ENCODE measurements at places on chromosomes 11 and 22. TPM values are rescaled to one million over a fixed set of nuclear protein-coding genes. Genes with fewer than 3 reads are reported as not detected.
A peak's percentile ranks its signal among the peaks of the same experiment; 100 is the strongest.

The ACTN3 gene
- 0.33 TPM for total RNA-seq

The MOGAT2 gene
- not detected for total RNA-seq

The CRYBA4 gene
- not detected for total RNA-seq

The FLRT1 gene
- not detected for total RNA-seq

The ATG16L2 gene
- total RNA-seq, result 172 TPM

The PTGDR2 gene
- total RNA-seq, result 0.66 TPM

The OR6T1 gene
- not detected for total RNA-seq

The OR2AG1 gene
- total RNA-seq, result not detected

The SCUBE1 gene
- total RNA-seq, result 0.11 TPM

The BTG4 gene
- not detected for total RNA-seq

The MAP6 gene
- not detected for total RNA-seq

The PYGM gene
- 4.1 TPM for total RNA-seq

- H3K36me3 ChIP-seq, result peaks cover 6% of the 10 kb centered on the region
- peaks cover 77% of the 10 kb centered on the region for H3K4me1 ChIP-seq
- peak; percentile 67 for DNase-seq
- H3K4me3 ChIP-seq, result no peak overlapping the region
- no peaks in the 10 kb centered on the region for H3K27me3 ChIP-seq
- peak overlapping the region; percentile 90 for H3K27ac ChIP-seq
Measured at GRCh38 chr11:69055598-69056516, 7.1 kb downstream of the TPCN2 start.

DNA sequence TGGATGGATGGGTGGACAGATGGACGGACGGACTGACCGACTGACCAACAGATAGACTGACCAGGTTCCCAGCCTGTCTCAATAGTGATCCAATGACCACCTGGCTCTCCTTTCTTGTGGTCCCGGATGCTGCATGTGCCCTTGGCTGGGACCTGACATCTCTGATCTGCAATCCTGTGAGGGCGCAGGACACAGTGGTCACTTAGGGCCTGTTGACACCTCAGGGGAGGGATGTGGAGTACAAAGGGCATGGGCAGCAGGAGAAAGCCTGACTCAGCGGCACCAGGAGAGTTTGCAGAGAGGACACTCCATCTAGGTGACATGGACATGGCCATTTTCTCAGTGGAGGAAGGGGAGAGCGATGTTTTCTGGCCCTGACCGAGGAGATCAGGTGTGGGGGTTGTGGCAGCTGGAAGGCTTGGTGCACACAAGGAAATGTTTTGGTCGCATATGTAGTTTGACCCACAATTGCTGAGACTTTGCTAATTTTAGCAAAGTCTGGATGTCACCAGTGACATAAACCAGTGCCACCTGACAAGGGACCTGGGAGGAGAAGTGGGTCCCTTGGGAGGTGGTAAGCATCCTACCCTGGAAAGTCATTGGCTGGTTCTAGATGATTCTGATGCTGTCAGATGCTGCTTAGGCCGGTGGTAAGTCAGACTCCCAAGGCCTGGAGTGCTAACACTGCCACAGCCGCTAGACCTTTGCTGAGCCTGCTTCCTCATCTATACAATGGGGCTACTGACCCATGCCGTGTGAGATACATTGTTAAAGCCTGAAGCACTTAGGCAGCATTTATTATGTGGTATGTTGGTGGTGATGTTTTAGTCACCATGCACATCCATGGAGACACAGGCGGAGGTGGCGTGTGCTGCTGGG is 50.7 kb downstream of the CD82 start:
- H3K27ac ChIP-seq, result no peak overlapping the region
- H3K4me3 ChIP-seq, result no peak overlapping the region
- no peak for DNase-seq
- peaks cover 39% of the 10 kb centered on the region for H3K4me1 ChIP-seq
- no peaks in the 10 kb centered on the region for H3K27me3 ChIP-seq
- peaks cover 7% of the 10 kb centered on the region for H3K36me3 ChIP-seq

GRCh38 chr11:64369440-64370421 is 10.8 kb downstream of the RPS6KA4 start:
- H3K27ac ChIP-seq, result no peak overlapping the region
- DNase-seq, result no peak
- no peaks in the 10 kb centered on the region for H3K4me1 ChIP-seq
- peaks cover 38% of the 10 kb centered on the region for H3K36me3 ChIP-seq

DNA sequence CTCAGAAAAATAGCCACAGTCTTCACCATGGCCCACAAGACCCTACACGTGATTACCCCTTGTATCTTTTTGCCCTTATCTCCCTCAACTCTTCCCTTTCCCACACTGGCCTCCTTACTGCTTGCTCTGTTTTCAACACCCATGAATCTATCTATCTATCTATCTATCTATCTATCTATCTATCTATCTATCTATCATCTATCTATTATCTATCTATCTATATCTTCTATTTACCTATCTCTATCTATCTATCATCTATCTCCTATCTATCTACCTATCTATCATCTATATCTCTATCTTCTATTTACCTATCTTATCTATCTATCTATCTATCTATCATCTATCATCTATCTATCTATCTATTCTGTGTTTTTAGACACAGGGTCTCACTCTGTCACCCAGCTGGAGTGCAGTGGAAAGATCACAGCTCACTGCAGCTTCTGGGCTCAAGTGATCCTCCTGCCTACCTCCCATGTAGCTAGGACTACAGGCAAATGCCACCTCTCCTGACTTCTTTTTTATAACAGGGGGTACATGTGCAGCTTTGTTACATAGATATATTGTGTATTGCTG is 54.2 kb downstream of the CNTF start:
- no peak overlapping the region for H3K4me3 ChIP-seq
- DNase-seq, result no peak
- H3K27ac ChIP-seq, result no peak overlapping the region
- H3K4me1 ChIP-seq, result no peaks in the 10 kb centered on the region

- no peak overlapping the region for H3K4me3 ChIP-seq
- no peaks in the 10 kb centered on the region for H3K27me3 ChIP-seq
- no peaks in the 10 kb centered on the region for H3K36me3 ChIP-seq
- no peak for DNase-seq
- no peaks in the 10 kb centered on the region for H3K4me1 ChIP-seq
Measured at GRCh38 chr11:131186629-131187101, 183.8 kb upstream of the NTM start.

- no peak for DNase-seq
- H3K27me3 ChIP-seq, result no peaks in the 10 kb centered on the region
- H3K4me3 ChIP-seq, result no peak overlapping the region
- H3K4me1 ChIP-seq, result peaks cover 51% of the 10 kb centered on the region
- H3K27ac ChIP-seq, result no peak overlapping the region
Measured at GRCh38 chr22:22716136-22716665, 71.8 kb downstream of the GGTLC2 start.

DNA sequence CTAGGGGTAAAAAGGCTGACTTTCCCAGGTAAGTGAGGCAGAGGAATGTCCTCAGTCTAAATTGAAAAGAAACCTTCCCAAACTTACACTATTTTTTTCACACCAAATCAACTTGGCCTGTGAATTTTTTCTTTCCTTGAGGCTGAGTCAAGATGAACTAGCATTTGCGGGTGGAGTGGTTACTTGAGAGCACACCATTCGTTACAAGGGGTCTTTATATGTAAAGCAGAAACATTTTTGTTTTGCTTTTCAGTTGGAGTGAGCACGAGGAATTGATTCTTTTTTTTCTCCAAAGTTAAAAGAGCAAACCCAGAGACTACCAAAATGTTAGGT is 36.4 kb downstream of the MAML2 start:
- DNase-seq, result no peak
- no peaks in the 10 kb centered on the region for H3K27me3 ChIP-seq
- H3K4me3 ChIP-seq, result no peak overlapping the region
- H3K27ac ChIP-seq, result no peak overlapping the region
- no peaks in the 10 kb centered on the region for H3K36me3 ChIP-seq
- H3K4me1 ChIP-seq, result peaks cover 3% of the 10 kb centered on the region

- no peaks in the 10 kb centered on the region for H3K36me3 ChIP-seq
- H3K4me1 ChIP-seq, result peaks cover 6% of the 10 kb centered on the region
- DNase-seq, result no peak
- H3K4me3 ChIP-seq, result no peak overlapping the region
- H3K27ac ChIP-seq, result no peak overlapping the region
- H3K27me3 ChIP-seq, result no peaks in the 10 kb centered on the region
Measured at GRCh38 chr11:64536997-64537396, 54.0 kb upstream of the SLC22A12 start.

- H3K27ac ChIP-seq, result no peak overlapping the region
- H3K4me1 ChIP-seq, result peaks cover 25% of the 10 kb centered on the region
- H3K36me3 ChIP-seq, result peaks cover 33% of the 10 kb centered on the region
- DNase-seq, result no peak
- H3K27me3 ChIP-seq, result no peaks in the 10 kb centered on the region
Measured at GRCh38 chr11:65183201-65183891, 1.6 kb downstream of the CAPN1 start.

DNA sequence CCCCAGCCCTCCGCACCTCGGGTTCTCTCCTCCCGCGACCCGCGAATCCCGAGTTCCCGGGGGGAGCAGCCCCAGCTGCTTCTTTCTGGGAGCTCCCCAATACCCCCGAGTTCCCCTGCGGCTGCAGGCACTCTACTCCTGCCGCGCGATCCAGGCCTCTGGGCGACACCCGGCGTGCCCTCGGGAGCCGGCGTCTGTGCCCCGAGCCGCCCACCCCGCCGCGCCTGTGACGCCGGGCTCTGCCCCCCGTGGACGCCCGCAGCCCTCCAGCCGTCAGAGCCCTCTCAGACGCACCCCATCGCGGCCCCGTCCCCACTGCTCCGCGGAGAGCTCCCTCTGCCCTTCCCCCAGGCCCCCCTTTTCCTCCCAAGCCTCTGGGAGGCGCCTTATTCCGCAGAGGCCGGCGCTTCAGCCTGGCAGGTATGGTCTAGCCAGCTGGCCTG is 422 bp downstream of the GLB1L2 start:
- H3K36me3 ChIP-seq, result no peaks in the 10 kb centered on the region
- peak overlapping the region; percentile 47 for H3K4me3 ChIP-seq
- no peak for DNase-seq
- peaks cover 20% of the 10 kb centered on the region for H3K4me1 ChIP-seq
- no peak overlapping the region for H3K27ac ChIP-seq

GRCh38 chr22:29642694-29643093 is 39.3 kb downstream of the NF2 start:
- H3K36me3 ChIP-seq, result peaks cover 9% of the 10 kb centered on the region
- DNase-seq, result no peak
- H3K27ac ChIP-seq, result no peak overlapping the region
- no peaks in the 10 kb centered on the region for H3K27me3 ChIP-seq
- no peak overlapping the region for H3K4me3 ChIP-seq

DNA sequence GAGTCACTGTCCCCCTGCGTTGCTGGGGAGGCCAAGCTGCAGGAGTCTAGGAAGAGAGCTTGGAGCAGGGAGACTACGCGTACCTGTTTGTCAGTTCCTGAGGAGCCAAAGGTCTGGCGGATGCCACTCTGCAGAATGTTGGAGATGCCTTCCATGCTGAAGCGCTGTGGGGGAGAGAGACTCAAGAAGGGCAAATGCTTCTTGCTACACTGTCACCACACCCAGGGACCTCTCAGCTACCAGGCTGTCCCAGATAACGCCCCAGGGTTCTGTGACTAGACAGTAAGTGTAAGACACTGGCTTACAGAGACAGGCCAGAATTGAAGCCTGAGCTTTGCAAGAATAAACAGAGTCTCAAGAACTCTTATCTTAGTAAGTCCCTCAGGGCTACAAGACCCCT is 42.0 kb downstream of the FEZ1 start:
- no peak for DNase-seq
- no peaks in the 10 kb centered on the region for H3K4me1 ChIP-seq
- no peaks in the 10 kb centered on the region for H3K27me3 ChIP-seq
- H3K27ac ChIP-seq, result no peak overlapping the region

GRCh38 chr11:72072348-72072747 is 8.0 kb downstream of the NUMA1 start:
- peak overlapping the region; percentile 2 for H3K27ac ChIP-seq
- H3K27me3 ChIP-seq, result no peaks in the 10 kb centered on the region
- H3K4me3 ChIP-seq, result no peak overlapping the region
- no peak for DNase-seq
- peaks cover 34% of the 10 kb centered on the region for H3K4me1 ChIP-seq

GRCh38 chr22:36900880-36901279 is 12.5 kb upstream of the CSF2RB start:
- H3K27ac ChIP-seq, result no peak overlapping the region
- no peaks in the 10 kb centered on the region for H3K36me3 ChIP-seq
- no peak overlapping the region for H3K4me3 ChIP-seq

GRCh38 chr22:46129390-46130041 is 20.8 kb upstream of the PPARA start:
- H3K4me1 ChIP-seq, result peaks cover 17% of the 10 kb centered on the region
- H3K4me3 ChIP-seq, result peak overlapping the region; percentile 28
- no peak for DNase-seq
- no peaks in the 10 kb centered on the region for H3K27me3 ChIP-seq
- H3K36me3 ChIP-seq, result no peaks in the 10 kb centered on the region

- H3K27me3 ChIP-seq, result no peaks in the 10 kb centered on the region
- H3K4me3 ChIP-seq, result no peak overlapping the region
- no peaks in the 10 kb centered on the region for H3K36me3 ChIP-seq
- H3K4me1 ChIP-seq, result peaks cover 16% of the 10 kb centered on the region
- H3K27ac ChIP-seq, result no peak overlapping the region
Measured at GRCh38 chr11:86537541-86538222, 134.7 kb downstream of the ME3 start.

- no peaks in the 10 kb centered on the region for H3K27me3 ChIP-seq
- H3K27ac ChIP-seq, result no peak overlapping the region
Measured at GRCh38 chr22:27381552-27381951, 420.0 kb downstream of the MN1 start.

- no peaks in the 10 kb centered on the region for H3K27me3 ChIP-seq
- peaks cover 4% of the 10 kb centered on the region for H3K4me1 ChIP-seq
- no peak overlapping the region for H3K4me3 ChIP-seq
- no peak overlapping the region for H3K27ac ChIP-seq
- peaks cover 65% of the 10 kb centered on the region for H3K36me3 ChIP-seq
- no peak for DNase-seq
Measured at GRCh38 chr11:47791774-47792430, 24.8 kb upstream of the FNBP4 start.

DNA sequence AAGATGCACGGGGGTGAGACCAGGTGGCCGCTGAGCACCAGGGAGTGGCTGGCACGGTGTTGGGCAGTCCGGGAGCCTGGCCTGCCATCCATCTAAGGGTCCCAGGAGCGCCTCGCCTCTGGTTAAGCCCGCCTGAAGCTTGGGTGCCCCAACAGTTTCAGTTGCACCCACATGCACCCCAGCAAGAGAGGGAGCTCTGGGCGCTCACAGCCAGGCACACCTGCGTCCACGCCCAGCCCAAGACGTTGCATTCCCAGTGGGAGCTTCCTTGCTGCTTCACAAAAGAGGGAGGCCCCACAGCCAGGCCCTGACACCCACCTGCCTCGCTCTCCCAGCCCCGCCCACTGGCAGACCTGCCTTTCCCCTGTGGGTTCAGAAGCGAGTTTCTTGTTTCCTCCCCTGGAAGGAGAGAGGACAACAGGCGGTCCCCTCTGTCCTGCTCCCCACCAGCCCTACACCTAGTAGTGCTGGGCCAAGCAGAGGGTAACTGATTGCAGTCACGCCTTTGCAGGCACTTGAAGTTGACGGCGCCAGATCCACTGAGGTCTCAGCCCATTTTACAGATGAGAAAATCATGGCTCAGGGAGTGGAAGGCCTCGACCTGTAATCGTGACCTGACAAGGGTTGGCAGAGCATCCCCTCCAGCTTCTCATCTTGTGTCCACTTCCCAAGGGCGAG is 35.4 kb downstream of the OSBPL5 start:
- peaks cover 24% of the 10 kb centered on the region for H3K36me3 ChIP-seq
- H3K4me3 ChIP-seq, result no peak overlapping the region
- no peak for DNase-seq
- no peaks in the 10 kb centered on the region for H3K27me3 ChIP-seq

- H3K27ac ChIP-seq, result no peak overlapping the region
- H3K4me1 ChIP-seq, result peaks cover 8% of the 10 kb centered on the region
- no peak overlapping the region for H3K4me3 ChIP-seq
- no peaks in the 10 kb centered on the region for H3K27me3 ChIP-seq
- peaks cover 3% of the 10 kb centered on the region for H3K36me3 ChIP-seq
Measured at GRCh38 chr22:36461665-36462649, 19.5 kb downstream of the TXN2 start.
